CD4-positive, alpha-beta memory T cell (primary cell): ENCODE measurements at places on chromosomes 2 and 18. TPM values are rescaled to one million over a fixed set of nuclear protein-coding genes. Genes with fewer than 3 reads are reported as not detected.

The GPBAR1 gene
- total RNA-seq: 1.0 TPM

The PELI1 gene
- 40.5 TPM for total RNA-seq

The AFF3 gene
- total RNA-seq: 3.2 TPM

The SCN3A gene
- total RNA-seq: not detected

The LHCGR gene
- not detected for total RNA-seq

The AKAIN1 gene
- total RNA-seq: not detected

The CD8B2 gene
- total RNA-seq: not detected

The PRSS56 gene
- not detected for total RNA-seq

The ARHGAP15 gene
- 218 TPM for total RNA-seq

The CHST9 gene
- total RNA-seq: not detected

The PDE11A gene
- total RNA-seq: not detected

The IL1B gene
- total RNA-seq: 0.81 TPM

The C2orf78 gene
- total RNA-seq: not detected

The CAD gene
- total RNA-seq: 47.6 TPM

The LBX2 gene
- total RNA-seq: 0.30 TPM

The PPIG gene
- total RNA-seq: 79.2 TPM

- no peak for DNase-seq
- H3K4me3 ChIP-seq: no peak overlapping the region
- H3K27me3 ChIP-seq: no peaks in the 10 kb centered on the region
- no peaks in the 10 kb centered on the region for H3K4me1 ChIP-seq
These were observed 928.5 kb upstream of the CELF4 start for GRCh38 chr18:38494065-38494464.

DNA sequence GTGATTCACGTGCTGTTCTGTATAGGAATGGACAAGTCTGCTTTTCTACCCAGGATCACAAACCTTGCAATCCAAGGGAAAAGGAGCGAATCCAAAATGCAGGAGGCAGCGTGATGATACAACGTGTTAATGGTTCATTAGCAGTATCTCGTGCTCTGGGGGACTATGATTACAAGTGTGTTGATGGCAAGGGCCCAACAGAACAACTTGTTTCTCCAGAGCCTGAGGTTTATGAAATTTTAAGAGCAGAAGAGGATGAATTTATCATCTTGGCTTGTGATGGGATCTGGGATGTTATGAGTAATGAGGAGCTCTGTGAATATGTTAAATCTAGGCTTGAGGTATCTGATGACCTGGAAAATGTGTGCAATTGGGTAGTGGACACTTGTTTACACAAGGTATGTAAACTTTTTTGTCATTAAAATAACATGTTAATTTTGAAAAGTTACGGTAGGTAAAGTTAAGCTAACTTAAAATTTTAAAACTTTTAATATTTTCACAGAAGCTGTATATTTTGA lies 33.0 kb downstream of the PPM1B start:
- no peak overlapping the region for H3K4me3 ChIP-seq
- H3K4me1 ChIP-seq: peaks cover 49% of the 10 kb centered on the region
- DNase-seq: no peak
- H3K27ac ChIP-seq: no peak overlapping the region

- H3K4me1 ChIP-seq: no peaks in the 10 kb centered on the region
- H3K4me3 ChIP-seq: no peak overlapping the region
- H3K27me3 ChIP-seq: no peaks in the 10 kb centered on the region
- DNase-seq: no peak
These were observed 163.4 kb downstream of the MYCN start for GRCh38 chr2:16103614-16104314.

- no peak overlapping the region for H3K4me3 ChIP-seq
- no peaks in the 10 kb centered on the region for H3K36me3 ChIP-seq
- no peak for DNase-seq
- H3K27ac ChIP-seq: no peak overlapping the region
These were observed 82.3 kb downstream of the UPP2 start for GRCh38 chr2:158184001-158184400.

DNA sequence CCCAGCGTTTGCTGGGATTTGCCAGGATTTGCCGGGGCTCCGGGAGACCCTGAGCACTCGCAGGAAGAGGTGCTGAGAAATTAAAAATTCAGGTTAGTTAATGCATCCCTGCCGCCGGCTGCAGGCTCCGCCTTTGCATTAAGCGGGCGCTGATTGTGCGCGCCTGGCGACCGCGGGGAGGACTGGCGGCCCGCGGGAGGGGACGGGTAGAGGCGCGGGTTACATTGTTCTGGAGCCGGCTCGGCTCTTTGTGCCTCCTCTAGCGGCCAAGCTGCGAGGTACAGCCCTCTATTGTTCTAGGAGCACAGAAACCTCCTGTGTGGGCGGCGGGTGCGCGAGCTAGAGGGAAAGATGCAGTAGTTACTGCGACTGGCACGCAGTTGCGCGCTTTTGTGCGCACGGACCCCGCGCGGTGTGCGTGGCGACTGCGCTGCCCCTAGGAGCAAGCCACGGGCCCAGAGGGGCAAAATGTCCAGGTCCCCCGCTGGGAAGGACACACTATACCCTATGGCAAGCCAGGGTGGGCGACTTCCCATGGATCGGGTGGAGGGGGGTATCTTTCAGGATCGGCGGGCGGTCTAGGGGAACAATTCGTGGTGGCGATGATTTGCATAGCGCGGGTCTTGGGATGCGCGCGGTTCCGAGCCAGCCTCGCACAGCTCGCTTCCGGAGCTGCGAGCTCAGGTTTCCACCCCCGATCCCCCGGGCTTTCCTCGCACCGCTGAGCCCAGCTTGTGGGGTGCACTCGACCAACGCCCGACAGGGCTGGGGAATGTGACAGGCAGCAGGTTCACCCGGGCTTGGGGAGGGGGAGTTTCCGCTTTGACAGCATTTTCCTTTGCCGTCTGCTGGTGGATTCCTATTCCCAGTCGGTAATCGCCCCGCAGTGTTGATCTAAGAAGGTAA lies 2.8 kb downstream of the ONECUT2 start:
- no peaks in the 10 kb centered on the region for H3K36me3 ChIP-seq
- no peak overlapping the region for H3K4me3 ChIP-seq
- no peak overlapping the region for H3K27ac ChIP-seq

GRCh38 chr2:21372654-21373053 lies 248.9 kb downstream of the TDRD15 start:
- H3K4me3 ChIP-seq: no peak overlapping the region
- H3K27me3 ChIP-seq: no peaks in the 10 kb centered on the region
- H3K36me3 ChIP-seq: no peaks in the 10 kb centered on the region
- H3K4me1 ChIP-seq: no peaks in the 10 kb centered on the region

- H3K4me3 ChIP-seq: no peak overlapping the region
- H3K4me1 ChIP-seq: no peaks in the 10 kb centered on the region
- H3K27ac ChIP-seq: no peak overlapping the region
- no peak for DNase-seq
- H3K27me3 ChIP-seq: no peaks in the 10 kb centered on the region
These were observed 965.0 kb downstream of the DCDC2C start for GRCh38 chr2:4668381-4668780.

- no peak for DNase-seq
- no peaks in the 10 kb centered on the region for H3K27me3 ChIP-seq
- no peaks in the 10 kb centered on the region for H3K36me3 ChIP-seq
- no peak overlapping the region for H3K4me3 ChIP-seq
These were observed 1.5 kb downstream of the TTC21B start for GRCh38 chr2:165952085-165952484.

- no peaks in the 10 kb centered on the region for H3K27me3 ChIP-seq
- H3K27ac ChIP-seq: no peak overlapping the region
- no peak overlapping the region for H3K4me3 ChIP-seq
- no peaks in the 10 kb centered on the region for H3K36me3 ChIP-seq
- no peaks in the 10 kb centered on the region for H3K4me1 ChIP-seq
These were observed 96.8 kb downstream of the PRKCE start for GRCh38 chr2:45748239-45748638.

- no peak overlapping the region for H3K27ac ChIP-seq
- no peaks in the 10 kb centered on the region for H3K4me1 ChIP-seq
- no peaks in the 10 kb centered on the region for H3K27me3 ChIP-seq
These were observed 324.0 kb upstream of the UBE2E3 start for GRCh38 chr2:180656455-180656847.

DNA sequence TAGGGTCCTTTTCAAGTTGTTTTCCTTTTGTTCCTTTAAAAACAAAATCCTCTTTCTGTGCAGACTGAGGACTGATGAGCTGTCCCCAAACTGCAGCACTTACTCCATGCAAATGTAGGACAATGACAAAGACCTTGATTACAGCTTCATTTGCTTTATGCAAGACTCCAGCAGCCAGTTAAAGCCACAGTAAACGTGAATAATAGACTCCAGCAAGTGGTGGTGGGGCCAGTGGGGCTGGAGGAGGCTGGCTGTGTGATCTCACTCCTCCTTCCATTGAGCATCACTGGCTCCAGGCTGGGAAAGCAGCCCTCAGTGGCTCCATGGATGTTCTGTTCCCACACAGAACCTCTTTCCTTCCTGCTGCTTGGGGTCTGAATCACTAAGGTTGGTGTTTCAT lies 306.0 kb upstream of the CELF4 start:
- no peak overlapping the region for H3K27ac ChIP-seq
- no peaks in the 10 kb centered on the region for H3K27me3 ChIP-seq
- H3K4me3 ChIP-seq: no peak overlapping the region
- H3K4me1 ChIP-seq: no peaks in the 10 kb centered on the region
- H3K36me3 ChIP-seq: no peaks in the 10 kb centered on the region
- DNase-seq: no peak

GRCh38 chr2:122028371-122029100 lies 273.1 kb downstream of the TSN start:
- H3K36me3 ChIP-seq: no peaks in the 10 kb centered on the region
- H3K4me1 ChIP-seq: no peaks in the 10 kb centered on the region
- DNase-seq: no peak
- no peaks in the 10 kb centered on the region for H3K27me3 ChIP-seq
- no peak overlapping the region for H3K27ac ChIP-seq
- no peak overlapping the region for H3K4me3 ChIP-seq

- no peak overlapping the region for H3K27ac ChIP-seq
- H3K36me3 ChIP-seq: no peaks in the 10 kb centered on the region
- H3K4me3 ChIP-seq: no peak overlapping the region
- no peaks in the 10 kb centered on the region for H3K27me3 ChIP-seq
- no peak for DNase-seq
- peaks cover 15% of the 10 kb centered on the region for H3K4me1 ChIP-seq
These were observed 32.7 kb upstream of the GPC1 start for GRCh38 chr2:240402566-240403272.

GRCh38 chr2:159381574-159381973 lies 95.1 kb upstream of the WDSUB1 start:
- no peaks in the 10 kb centered on the region for H3K27me3 ChIP-seq
- no peaks in the 10 kb centered on the region for H3K36me3 ChIP-seq
- H3K4me3 ChIP-seq: no peak overlapping the region
- no peak for DNase-seq
- no peaks in the 10 kb centered on the region for H3K4me1 ChIP-seq
- no peak overlapping the region for H3K27ac ChIP-seq

- peaks cover 8% of the 10 kb centered on the region for H3K4me1 ChIP-seq
- H3K36me3 ChIP-seq: no peaks in the 10 kb centered on the region
- no peak overlapping the region for H3K27ac ChIP-seq
- no peak for DNase-seq
These were observed 41.7 kb upstream of the LDLRAD4 start for GRCh38 chr18:13176847-13177246.

- no peak overlapping the region for H3K4me3 ChIP-seq
- no peaks in the 10 kb centered on the region for H3K36me3 ChIP-seq
- no peaks in the 10 kb centered on the region for H3K4me1 ChIP-seq
- H3K27me3 ChIP-seq: no peaks in the 10 kb centered on the region
- H3K27ac ChIP-seq: no peak overlapping the region
These were observed 151.7 kb upstream of the ZNF521 start for GRCh38 chr18:25503567-25504081.

GRCh38 chr18:60040971-60041370 lies 141.2 kb downstream of the PMAIP1 start:
- no peak for DNase-seq
- H3K36me3 ChIP-seq: no peaks in the 10 kb centered on the region
- no peak overlapping the region for H3K27ac ChIP-seq
- H3K4me1 ChIP-seq: no peaks in the 10 kb centered on the region
- no peak overlapping the region for H3K4me3 ChIP-seq

DNA sequence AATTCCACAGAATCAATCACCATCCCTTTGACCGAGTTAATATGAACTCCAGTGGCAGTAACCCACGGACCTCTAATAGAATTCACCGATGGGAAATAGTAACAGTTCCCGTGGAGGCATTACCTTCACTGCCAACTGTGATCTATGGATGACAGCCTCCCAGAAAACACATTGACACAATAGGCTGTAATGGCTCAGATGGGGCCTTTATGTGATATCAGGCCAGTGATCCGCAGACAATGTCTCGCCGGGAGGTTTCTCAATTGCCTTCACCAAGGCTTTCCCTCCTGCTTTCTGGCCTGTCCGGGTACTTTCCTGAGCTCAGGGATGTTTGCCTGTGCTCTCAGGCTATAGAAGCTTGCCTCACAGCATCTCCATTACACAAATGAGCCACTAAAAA lies 34.4 kb upstream of the KLF7 start:
- no peak overlapping the region for H3K27ac ChIP-seq
- H3K27me3 ChIP-seq: no peaks in the 10 kb centered on the region
- no peaks in the 10 kb centered on the region for H3K36me3 ChIP-seq
- no peaks in the 10 kb centered on the region for H3K4me1 ChIP-seq
- H3K4me3 ChIP-seq: no peak overlapping the region

- peak within 1 kb of the TSS; percentile 78 for H3K27ac ChIP-seq
- DNase-seq: peak; percentile 78
- H3K27me3 ChIP-seq: no peaks in the 10 kb centered on the region
- H3K4me1 ChIP-seq: peaks cover 43% of the 10 kb centered on the region
- H3K36me3 ChIP-seq: no peaks in the 10 kb centered on the region
These were observed at the start of gene CLIP4 for GRCh38 chr2:29114946-29115609. CLIP4 (plus strand) TSS chr2:29115415; CDS start chr2:29121389, 5,974 bp downstream.

GRCh38 chr2:234747833-234748559 lies 203.8 kb upstream of the SH3BP4 start:
- DNase-seq: no peak
- H3K36me3 ChIP-seq: no peaks in the 10 kb centered on the region
- no peaks in the 10 kb centered on the region for H3K4me1 ChIP-seq
- no peak overlapping the region for H3K27ac ChIP-seq
- no peaks in the 10 kb centered on the region for H3K27me3 ChIP-seq

GRCh38 chr18:46069524-46069923 lies 2.5 kb downstream of the PSTPIP2 start:
- no peaks in the 10 kb centered on the region for H3K36me3 ChIP-seq
- no peak for DNase-seq
- H3K27ac ChIP-seq: no peak overlapping the region
- no peaks in the 10 kb centered on the region for H3K27me3 ChIP-seq
- H3K4me1 ChIP-seq: peaks cover 44% of the 10 kb centered on the region

GRCh38 chr2:196075196-196075595 lies 6.6 kb upstream of the DNAH7 start:
- H3K27ac ChIP-seq: no peak overlapping the region
- H3K4me3 ChIP-seq: no peak overlapping the region
- H3K4me1 ChIP-seq: peaks cover 20% of the 10 kb centered on the region
- DNase-seq: no peak

- no peaks in the 10 kb centered on the region for H3K36me3 ChIP-seq
- H3K4me3 ChIP-seq: no peak overlapping the region
- DNase-seq: no peak
- H3K27ac ChIP-seq: no peak overlapping the region
- H3K27me3 ChIP-seq: no peaks in the 10 kb centered on the region
- H3K4me1 ChIP-seq: no peaks in the 10 kb centered on the region
These were observed 1530.9 kb upstream of the LRRTM1 start for GRCh38 chr2:81835321-81836000.
